ENCODE measurements at places on chromosomes 1 and 21.
A peak's percentile ranks its signal among the peaks of the same experiment; 100 is the strongest.

GRCh38 chr1:167714098-167714438 is 7.7 kb upstream of the MPZL1 start:
- DNase-seq: no peak

- DNase-seq: no peak
Measured at GRCh38 chr1:91830242-91831131, 55.5 kb downstream of the TGFBR3 start.

DNA sequence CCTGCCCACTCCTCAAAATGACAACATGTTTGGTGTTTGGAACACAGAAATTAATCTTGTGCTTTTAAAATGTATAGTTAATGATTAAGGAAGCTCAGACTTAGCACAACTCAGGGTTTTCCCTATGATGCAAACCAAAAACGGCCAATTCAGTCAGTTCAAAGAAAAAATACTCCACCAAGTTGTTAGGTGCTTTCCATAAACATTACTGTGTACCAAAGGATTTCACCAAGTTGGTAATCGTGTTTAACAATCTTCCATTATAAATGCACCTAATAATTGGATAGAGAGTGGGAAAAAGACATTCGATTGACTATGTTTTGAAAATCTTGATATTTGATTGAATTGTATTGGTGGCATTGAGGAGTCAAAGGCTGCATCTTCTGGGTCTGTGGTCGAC is 33.3 kb upstream of the DUSP10 start:
- no peak for DNase-seq

DNA sequence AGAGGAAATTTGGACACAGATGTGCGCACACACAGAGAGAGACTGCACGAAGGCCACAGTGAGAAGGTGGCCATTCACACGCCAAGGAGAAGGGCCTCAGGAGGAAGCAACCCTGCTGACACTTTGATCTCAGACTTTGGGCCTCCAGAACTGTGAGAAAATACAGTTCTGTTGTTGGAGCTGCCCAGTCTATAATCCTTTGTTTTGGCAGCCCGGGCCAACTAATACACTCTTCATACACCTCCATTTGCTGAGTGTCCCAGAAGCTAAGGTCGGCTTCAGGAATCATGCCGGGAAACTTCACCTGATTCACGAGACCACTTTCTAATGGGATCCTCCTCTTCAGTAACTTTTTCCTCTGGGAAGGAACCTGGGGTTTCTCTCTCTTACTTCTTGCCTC is 23.2 kb downstream of the HUNK start:
- no peak for DNase-seq

- no peak for DNase-seq
Measured at GRCh38 chr1:28028873-28029654, 59.3 kb downstream of the EYA3 start.

- no peak for DNase-seq
Measured at GRCh38 chr1:28517649-28517999, 11.8 kb downstream of the RCC1 start.

GRCh38 chr1:111151838-111152237 is 11.8 kb downstream of the CEPT1 start:
- no peak for DNase-seq

DNA sequence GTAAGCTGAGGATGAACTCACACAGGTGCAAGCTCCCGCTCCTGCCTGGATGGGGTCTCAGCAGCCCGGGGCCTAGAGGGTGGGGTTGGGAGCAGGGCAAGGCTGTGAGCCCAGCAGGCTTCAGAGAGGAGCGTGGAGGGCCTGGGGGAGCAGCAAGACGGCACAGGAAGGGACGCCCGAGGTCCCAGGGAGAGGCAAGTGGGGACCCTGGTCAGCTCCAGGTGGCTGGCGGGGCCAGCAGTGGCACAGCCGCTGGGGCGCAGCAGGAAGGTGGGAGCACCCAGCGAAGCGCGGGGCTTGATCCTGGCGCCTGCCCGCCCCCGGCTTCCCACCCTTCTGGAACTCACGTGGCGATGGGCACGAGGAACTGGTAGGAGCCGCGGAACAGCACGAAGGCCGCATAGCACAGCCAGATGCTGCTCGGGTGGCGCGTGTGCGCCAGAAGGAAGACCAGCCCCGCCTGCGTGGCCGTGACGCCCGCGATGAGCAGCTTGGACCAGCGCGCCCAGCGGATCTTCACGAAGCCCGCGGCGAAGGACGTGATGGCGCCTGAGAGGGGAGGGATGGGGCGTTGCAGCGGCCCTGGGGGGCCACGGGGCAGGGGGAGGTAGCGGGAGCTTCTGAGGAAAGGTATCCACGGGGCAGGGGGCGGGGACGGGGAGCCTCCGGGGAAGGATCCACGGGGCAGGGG is 11.7 kb downstream of the SLC19A1 start:
- no peak for DNase-seq

GRCh38 chr1:198966519-198966918 is 327.7 kb downstream of the PTPRC start:
- no peak for DNase-seq

DNA sequence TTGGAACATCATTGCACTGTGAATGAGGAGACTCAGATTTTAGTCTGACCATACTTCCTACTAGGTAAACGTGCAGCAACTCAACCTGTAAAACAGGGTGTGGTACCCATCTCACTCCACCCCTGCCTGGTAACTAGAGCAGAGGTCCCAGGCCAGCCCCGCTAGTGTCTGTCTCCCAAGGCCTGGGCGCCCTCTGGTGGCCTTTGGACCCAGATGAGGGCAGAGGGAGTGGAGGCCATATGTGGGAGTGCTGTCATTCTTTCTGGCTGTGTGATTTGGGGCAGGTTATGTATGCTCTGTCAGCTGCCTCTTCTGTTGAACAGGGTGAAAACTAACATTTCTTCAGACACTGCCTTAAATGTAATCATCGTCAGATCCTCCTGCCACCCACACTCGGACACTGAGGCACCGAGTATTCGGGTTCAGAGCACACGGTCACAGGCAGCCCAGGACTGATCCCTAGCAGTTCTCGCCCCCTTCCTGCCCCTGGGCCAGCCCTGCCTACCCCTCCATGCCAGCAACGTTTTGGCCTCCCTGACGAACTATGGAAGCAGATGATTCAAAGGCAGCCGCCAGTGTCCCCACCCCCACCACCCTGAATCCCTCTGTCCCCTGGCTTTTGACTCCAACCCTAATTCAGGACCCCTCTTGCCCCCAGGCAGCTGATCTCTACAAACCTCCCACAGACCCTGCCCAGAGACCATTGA is 76.0 kb downstream of the CD247 start:
- DNase-seq: peak; percentile 81

- DNase-seq: no peak
Measured at GRCh38 chr1:50742523-50742922, 217.5 kb downstream of the FAF1 start.

GRCh38 chr1:207860531-207860930 is 50.4 kb downstream of the CD34 start:
- DNase-seq: no peak

- no peak for DNase-seq
Measured at GRCh38 chr1:106785176-106785575, 271.3 kb upstream of the PRMT6 start.

DNA sequence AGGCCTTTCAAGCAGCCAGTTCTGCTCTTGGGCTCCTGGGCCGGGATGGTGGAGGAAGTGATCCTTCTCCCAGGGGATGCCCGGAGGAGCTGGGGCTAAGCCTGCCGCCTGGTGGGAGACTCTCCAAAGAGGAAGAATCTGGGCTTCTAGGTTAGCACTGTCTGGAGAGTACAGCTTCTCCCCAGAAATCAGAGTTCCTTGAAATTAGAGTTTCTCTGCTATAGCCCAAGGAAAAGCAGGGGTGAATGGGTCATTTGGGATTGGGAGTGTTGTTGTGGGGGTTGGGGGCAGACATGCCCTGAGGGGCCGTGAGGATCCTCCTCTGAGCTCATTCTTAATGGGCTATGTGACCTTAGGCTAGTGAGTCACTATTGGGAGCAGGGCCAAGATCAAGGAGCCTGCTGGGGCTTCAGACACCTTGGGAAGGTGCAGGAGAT is 6.5 kb downstream of the LGR6 start:
- no peak for DNase-seq

DNA sequence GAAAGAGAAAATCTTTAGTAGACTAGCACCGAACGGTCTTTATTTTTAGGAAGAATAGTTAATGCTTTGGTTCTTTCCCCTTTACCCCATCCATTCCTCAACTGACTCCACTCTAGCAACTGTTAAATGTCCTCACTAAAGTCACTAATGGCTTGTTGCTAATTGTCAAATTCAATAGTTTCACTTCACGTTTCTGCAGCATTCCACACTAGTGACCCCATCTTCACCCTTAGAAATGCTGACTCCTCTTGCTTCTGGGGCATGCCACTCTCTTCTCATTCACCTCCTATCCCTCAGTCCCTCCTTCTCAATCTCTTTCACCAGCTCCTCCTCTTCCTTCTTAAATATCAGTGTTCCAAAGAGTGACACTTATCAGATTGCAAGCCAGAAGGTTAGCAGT is 19.4 kb upstream of the CADM3 start:
- DNase-seq: no peak

Measured in central memory CD4-positive, alpha-beta T cell (primary cell).